Stimulated activated CD4-positive, alpha-beta T cell treated with anti-CD3 and anti-CD28 coated beads, Interleukin-15, amount 100 ng/mL, for 48 hours (primary cell): ENCODE measurements at places on chromosomes 16 and 17.

GRCh38 chr16:82891918-82892317 is 265.1 kb downstream of the CDH13 start:
- no peak for DNase-seq

GRCh38 chr17:28740406-28741357 is 3.1 kb upstream of the TRAF4 start:
- DNase-seq = no peak

- DNase-seq = peak; percentile 40
Measured at GRCh38 chr16:89602273-89602951, 11.0 kb upstream of the DPEP1 start.

GRCh38 chr16:52350031-52350642 is 196.8 kb downstream of the TOX3 start:
- no peak for DNase-seq

DNA sequence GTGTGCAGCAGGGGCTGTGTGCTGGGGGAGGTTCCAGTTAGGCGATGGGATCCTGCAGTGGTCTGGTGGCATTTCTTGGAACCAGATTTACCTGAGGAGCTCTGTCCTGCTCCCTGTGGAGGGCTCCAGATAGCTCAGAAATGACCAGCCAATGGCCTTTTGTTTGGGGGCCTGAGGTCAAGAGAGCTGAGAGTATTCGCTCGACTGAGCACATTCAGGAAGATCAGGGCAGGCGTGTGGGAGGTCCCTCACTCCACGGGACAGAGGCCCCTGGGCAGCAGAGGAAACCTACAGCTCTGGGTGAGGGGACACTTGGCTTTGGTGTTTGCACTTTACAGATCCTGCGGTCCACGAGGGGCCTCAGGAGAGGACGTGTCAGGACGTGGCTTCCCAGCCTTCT is 18.2 kb downstream of the DEF8 start:
- DNase-seq = no peak

GRCh38 chr17:17111401-17112393 is 69.4 kb downstream of the MPRIP start:
- DNase-seq = no peak

- DNase-seq = no peak
Measured at GRCh38 chr17:79027274-79027924, 3.4 kb downstream of the C1QTNF1 start.

DNA sequence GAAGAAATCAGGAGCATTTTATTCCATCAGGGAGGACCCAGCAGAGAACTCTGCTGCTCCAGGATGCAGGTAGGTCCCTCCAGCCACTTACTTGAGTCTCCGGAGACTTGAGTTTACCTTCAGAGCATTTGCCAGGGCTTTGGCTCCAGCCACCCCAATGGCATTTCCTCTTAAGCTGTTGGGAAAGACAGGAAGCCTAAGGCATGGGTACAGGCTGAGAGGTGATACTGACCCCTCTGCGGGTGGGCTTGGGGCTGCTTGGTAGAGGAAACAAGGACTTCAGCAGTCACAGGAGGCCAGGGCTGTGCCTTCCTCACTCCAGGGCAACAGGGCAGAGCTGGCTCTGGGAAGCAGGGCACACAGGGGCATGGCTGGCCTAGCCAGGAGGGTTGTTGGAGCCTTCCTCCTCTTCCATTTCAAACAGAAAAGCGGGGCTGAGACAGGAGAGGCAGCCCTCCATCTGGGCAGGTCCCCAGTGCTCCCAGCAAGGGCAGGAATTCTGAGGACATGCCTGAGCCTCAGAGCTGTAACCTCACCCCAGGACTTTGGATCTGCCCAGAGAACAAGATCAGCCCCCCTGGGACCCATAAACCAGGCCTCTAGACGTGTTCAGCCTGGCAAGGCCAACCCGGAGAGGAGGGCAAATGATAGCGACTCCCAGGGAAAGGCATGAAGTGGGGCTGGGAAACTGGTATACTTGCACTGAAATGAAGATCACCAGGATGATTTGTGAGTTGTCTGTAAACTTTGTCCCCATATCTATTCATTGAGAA is 34.4 kb downstream of the NLRC3 start:
- no peak for DNase-seq

- DNase-seq = no peak
Measured at GRCh38 chr17:51954232-51954765, 204.2 kb downstream of the CA10 start.

DNA sequence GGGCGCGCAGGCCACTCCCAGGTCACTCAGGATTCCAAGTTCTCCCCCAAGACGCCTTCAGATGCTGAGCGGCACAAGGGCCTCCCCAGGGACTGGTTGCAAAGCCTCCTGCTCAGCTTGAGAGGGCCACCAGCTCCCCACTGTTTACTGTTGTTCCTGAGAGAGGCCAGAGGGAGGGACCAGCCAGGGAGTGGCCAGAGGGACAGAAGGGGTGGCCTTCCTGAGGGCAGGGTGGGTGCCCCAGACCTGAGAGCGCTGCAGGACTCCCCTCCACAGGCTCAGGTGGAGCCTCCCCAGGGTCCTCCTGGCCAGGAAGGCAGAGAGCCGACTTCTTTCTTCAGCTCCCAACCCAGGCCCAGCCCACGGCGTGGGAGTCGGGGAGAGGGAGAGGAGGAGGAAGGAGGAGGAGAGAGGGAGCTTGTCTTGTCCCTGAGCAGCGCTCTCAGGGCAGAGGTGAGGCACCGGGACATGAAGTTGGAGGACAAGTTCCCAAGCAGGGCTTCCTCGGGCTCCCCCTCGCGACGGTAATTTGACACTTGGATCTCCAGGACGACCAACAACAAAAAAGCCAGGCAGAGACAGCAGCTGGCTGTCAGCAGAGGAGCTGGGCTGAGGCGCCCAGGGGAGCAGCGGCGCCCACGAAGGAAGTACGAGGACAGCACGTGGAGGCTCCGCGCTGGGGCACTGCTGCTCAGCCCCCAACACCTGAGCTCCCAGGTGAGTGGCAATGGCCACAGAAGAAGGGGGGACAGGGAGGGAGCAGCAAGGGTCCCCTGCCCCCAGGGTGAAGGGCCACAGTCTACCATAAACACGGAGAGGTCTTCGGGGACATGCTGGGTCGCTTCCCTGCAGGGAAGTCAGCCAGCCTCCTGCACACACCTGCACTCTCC is 497 bp downstream of the SMIM5 start:
- peak; percentile 21 for DNase-seq

- DNase-seq = no peak
Measured at GRCh38 chr16:2341456-2342447, 1.2 kb upstream of the ABCA3 start.

- no peak for DNase-seq
Measured at GRCh38 chr16:47622451-47623176, 161.5 kb downstream of the PHKB start.

- peak; percentile 78 for DNase-seq
Measured at GRCh38 chr17:78378225-78379130, at the start of gene PGS1. PGS1 (plus strand) TSS chr17:78378649; CDS start chr17:78378666, 17 bp downstream.

DNA sequence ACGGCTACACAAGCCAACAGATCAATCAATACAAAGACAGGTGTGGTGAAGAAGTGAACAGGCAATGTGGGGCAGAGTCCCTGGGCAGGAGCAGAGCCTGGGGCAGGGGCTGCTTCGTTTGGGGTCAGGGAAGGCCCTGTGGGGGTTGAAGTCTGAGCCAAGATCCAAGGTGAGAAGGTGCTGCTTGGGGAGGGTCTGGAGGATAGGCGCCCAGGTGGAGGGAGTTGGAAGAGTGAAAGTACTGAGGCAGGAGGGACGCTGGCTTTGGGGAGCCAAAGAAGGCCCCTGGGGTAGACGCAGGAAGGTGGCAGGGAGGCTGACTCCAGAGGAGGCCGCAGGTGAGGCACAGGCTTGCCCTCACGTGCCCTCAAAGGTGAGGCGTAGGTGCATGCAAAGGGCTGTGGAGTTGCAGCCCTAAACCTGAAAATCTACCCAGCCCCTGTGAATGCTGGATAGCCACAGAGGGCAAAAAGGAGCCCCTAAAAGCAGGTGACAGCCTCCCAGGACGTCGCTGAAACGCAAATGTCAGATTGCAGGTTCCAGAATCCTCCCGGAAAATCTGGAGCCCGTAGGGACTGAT is 33.3 kb downstream of the WFDC1 start:
- no peak for DNase-seq

GRCh38 chr16:63690961-63691360 is 1430.9 kb downstream of the CDH11 start:
- no peak for DNase-seq

- DNase-seq = no peak
Measured at GRCh38 chr16:46885960-46886763, 2.0 kb downstream of the GPT2 start.

DNA sequence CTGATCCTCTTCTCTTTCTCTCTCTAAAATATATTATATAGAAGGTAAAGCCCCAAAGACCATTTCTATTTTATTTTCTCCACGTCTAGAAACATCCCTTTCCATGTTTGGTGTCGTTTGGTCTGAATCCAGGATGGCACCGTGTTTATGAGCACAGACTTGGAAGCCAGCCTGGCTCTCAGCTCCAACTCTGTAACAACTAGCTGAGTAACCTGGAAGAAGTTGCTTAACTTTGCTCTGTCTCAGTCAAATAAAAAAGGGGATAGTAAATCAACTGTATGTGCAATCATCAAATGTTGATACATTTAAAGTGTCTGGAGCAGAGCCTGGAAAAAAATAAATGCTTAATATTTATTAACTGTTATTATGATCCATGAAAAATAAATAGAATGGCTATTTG is 249.8 kb upstream of the MAF start:
- DNase-seq = no peak

GRCh38 chr16:7419441-7419840 is 86.8 kb downstream of the RBFOX1 start:
- DNase-seq = no peak
